Lung (tissue), 17 donors: ENCODE measurements at places on chromosomes 12 and 14. TPM values are rescaled to one million over a fixed set of nuclear protein-coding genes. Genes with fewer than 3 reads are reported as not detected.

- DNase-seq: no peak
These were observed 66.3 kb downstream of the ZNF664 start for GRCh38 chr12:124039276-124039675.

GRCh38 chr12:94707892-94708291, 57.5 kb upstream of the TMCC3 start:
- DNase-seq: peak; percentile 93

BBOF1 gene
- 12.8 TPM for total RNA-seq

DNA sequence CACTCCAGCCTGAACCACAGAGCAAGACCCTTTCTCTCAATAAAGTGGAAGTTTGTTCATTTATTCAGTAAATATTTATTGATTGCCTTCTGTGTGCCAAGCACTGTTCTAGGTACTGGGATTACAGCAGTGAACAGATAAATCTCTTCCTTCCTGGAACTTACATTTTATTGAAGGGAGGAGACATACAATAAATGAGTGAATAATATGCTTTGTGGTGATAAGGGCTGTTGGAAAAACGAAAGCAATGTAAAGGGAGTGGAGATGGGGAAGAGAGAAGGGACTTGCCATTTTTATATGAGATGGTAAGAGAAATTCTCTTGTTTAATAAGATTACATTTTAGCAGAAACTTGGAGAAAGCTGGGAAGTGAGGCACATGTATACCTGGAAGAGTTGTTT, 1.6 kb downstream of the GSKIP start:
- DNase-seq: no peak

DNA sequence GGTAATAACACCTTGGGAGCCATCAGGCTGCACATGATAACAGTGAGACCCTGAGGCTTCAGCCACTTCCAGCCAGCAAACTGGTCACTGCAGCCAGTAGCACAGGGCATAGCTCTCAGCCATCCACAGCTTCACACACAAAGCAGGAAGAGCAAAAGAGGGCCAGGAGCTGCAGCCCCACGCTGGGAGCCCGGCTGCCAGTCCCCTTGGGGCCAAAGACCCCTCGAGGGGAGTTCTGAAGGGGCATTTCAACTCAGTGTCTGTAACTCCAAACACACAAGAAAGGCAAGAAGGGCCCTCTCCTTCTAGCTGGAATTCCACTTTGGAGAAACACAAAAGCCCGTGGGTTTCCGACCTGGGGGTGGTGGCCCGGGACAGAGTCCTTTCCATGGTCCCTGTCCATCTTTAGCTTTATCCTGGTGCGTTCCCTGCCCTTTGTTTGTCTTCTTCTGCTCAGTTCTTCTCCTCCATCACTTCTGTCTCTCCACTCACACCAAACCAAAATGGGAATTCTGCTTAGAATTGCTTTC, 151.8 kb upstream of the FKBP4 start:
- DNase-seq: no peak

SMIM41 gene
- total RNA-seq: 6.5 TPM

SHMT2 gene
- total RNA-seq: 46.1 TPM

DNA sequence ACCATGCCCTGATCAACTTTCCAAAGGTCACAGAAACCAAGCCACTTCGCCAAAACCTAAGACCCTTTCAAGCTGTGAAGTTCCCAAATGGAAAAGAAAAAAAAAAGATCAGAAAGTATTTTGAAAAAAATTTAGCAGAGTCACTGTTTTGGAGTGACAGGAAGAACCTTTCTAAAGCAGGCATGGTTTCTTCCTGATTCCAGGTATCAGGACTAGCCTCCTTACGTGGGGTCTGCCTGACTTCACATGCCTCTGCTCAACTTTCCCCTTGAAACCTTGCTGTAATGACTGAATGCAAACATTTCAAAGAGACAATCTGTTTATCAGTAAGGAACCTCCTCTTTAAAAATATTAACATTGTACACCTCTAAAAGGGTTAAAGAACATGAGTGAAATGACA, 9.5 kb downstream of the CORO1C start:
- no peak for DNase-seq

ADAMTS20 gene
- total RNA-seq: not detected

GRCh38 chr12:120101617-120102016, 14.9 kb downstream of the RAB35 start:
- DNase-seq: no peak

CFAP54 gene
- 15.5 TPM for total RNA-seq

DNA sequence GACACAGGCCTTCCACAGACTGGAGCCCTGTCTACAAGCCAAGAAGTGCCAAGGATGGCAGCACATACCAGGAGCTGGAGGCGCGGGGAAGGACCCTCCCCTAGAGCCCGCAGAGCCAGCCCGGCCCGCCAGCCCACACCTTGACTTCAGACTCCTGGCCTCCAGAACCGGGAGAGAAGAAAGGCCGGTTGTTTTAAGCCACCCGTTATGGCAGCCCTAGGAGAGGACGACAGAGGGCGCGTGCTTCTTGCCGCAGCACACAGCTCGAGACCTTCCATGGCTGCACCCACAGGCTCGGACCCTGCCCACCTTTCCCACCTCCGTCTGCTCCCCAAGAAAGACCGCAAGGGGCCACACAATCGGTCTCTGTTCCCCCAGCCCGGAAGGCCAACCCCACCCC, 53.7 kb downstream of the RNF34 start:
- no peak for DNase-seq

GRCh38 chr14:31969699-31970240, 107.3 kb upstream of the ARHGAP5 start:
- no peak for DNase-seq

DNA sequence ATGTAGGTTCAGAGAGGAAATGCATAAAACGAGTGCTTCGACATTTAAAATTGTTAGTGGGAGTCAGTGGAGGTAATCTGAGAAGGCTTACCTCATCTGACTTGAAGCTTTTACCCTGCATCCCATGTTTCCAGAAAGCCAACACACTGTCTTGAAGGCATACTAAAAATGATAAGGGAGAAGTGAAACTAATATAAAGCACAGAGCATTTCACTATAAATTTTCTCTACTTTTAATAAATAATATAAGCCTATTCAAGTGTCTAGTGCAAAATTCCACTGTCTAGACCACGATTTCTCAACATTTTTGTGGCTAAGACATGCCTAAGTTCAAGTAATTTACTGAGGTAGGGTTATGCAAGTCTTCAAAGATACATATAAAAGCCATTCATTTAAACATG, 29.1 kb upstream of the CDKL1 start:
- DNase-seq: no peak

DNA sequence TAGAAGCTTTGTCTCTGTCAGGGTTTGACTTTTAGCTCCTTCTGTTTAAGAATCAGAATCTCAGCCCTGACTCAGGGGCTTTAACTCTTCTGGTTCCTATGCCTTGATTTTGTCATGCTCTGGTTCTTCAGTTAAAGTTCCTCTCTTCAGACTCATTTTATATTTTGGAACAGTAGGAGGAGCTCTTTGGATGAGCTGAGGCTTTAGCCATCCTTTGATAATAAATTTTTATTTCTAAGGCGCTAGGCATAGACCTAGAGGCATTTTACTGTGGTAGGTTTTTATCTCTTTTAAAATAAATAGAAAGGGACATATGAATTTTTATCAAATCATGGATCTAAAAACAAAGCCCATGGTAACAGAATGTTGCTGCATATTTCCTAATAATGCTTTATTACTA, 51.7 kb downstream of the ATP23 start:
- DNase-seq: no peak

LRRC9 gene
- total RNA-seq: 0.31 TPM

DNA sequence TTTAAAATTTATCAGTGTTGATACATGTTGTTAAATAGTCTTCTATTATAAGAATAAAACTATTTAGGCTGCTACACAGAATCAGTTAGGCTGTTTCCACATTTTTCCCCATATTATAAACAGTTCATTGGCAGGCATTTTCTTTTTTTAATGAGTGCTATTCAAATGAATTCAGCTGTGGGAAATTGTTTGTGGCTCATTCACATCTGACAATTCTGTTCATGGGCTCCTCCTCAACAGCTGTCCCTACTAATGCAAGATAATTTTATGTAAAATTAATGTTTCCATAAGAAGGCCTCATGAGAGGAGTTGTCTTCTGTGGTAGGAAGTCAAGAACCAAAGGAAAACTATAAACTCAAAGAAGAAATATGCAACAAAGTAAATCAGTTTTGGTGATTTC, 218.0 kb downstream of the PPFIA2 start:
- DNase-seq: no peak

KCNC2 gene
- 0.06 TPM for total RNA-seq

DNA sequence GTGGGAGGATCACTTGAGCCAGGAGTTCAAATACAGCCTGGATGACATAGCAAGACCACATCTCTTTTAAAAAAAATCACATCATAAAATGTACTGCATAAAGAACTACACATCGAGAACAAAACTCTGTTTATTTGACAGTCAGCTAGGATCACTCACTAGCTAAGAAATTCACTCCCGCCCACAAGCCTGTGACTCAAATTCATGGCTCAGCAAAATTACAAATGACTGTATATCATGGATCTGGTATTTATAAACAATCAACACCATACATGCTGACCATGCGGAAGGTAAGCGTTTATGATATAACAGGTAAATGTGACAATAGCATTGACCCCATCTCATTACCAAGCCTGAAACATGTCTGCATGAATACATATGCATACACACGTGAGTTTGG, 206.5 kb downstream of the EFCAB11 start:
- no peak for DNase-seq
